Retinal pigment epithelial cell (primary cell): ENCODE measurements at places on chromosomes 7 and 10.

DNA sequence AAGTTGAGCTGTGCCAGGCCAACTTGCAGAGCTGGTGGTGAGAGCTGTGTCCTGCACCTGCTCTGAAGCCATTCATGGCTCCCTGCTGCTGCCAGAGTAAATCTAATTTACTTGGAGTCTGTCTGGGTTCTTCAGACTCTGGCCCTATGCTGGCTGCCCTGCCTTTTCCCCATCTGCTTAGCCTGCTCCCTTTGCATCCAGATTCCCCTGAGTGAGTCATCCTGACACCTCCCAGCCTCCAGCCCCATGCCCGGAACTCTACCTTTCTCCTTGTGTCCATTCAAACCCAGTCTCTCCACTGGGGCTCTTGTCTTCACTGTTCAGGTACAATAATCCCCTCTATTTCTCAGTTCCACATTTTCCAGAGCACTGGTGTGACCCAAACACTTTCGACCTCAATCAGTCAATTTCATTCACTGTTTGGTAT lies 434.4 kb upstream of the ZMIZ1 start:
- DNase-seq = no peak

- no peak for DNase-seq
Measured at GRCh38 chr7:30846378-30846777, 65.3 kb upstream of the AQP1 start.

GRCh38 chr10:36021096-36021495 lies 379.0 kb upstream of the FZD8 start:
- DNase-seq = no peak

DNA sequence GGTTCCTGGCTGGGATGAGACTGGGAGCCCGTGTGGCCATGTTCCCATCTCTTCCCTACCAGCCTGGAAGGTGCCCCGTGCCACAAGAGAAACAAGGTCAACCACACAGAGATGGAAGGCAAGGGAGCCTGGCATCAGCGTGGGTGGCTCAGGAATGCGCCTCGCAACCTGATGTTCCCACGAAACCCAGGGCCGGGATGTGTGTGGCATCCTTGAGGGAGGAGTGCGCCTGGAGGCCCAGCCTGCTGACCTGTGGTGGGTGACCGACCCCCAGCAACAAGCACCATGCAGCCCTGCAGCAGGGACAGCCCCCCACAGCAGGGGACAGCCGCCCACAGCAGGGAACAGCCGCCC lies 267.2 kb downstream of the ELFN1 start:
- DNase-seq = no peak
